ENCODE measurements at places on chromosomes 3 and 15. TPM values are rescaled to one million over a fixed set of nuclear protein-coding genes. Genes with fewer than 3 reads are reported as not detected.

- peak; percentile 7 for DNase-seq
These were observed 92.8 kb downstream of the PCSK6 start for GRCh38 chr15:101396484-101397261.

DNA sequence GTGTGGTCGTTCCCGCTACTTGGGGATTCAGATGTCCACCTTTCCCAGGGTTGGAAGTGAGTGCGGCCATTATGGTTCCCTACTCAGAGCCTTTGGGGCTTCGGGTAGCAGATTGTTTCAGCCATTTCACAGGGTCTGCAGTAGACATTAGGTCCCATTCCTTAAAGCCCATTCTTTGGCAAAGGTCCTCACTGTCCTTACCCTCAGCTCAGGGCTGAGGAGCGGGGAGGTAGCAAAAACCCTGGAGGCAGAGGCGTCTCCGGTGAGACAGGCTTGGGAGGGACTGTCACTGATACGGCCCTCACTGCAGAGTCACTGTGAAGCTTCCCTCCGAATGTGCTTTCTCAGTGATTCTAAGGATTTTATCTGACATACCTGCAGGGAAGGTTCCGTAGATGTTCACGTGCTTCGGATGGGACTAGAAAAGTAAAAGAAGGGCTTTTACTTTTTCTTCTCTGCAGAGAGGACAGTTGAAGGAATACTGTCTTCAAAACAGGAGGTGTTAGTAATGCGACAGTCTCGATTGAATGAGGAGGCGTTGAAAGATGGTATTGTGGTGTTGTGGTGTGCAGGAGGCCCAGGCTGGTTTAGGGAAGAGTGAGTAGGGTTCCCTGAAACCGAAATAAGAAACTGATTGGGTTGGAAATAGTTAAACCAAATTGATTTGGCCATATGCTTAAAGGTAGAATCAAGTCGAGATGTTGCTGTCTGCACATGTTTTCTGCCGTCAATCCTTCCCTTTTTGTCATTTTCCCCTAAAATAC, 630 bp downstream of the ATP6V1A start:
- DNase-seq = no peak

DNA sequence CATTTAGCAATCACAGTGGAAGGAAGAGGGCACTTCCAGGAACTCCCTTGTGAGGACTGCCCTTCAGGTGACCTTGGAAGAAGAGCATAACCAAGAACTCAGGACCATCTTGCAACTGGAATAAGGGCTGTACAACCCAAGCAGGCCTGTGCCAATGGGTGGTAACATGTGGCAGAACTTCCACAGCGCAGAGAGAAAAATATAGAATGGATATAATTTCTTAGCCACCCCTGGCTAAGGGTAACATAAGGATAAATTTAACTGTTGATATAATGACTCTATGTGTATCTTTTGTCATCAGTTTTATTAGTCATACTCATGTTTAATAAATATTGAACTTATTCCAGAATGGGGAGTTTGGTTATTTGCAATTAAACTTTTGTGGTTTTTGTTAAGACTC, 13.4 kb upstream of the MFSD1 start:
- DNase-seq = no peak

- DNase-seq = peak; percentile 83
These were observed 14.3 kb downstream of the KAT2B start for GRCh38 chr3:20054549-20054987.

The CPN2 gene
- not detected for total RNA-seq

- DNase-seq = no peak
These were observed 25.2 kb downstream of the PLXNB1 start for GRCh38 chr3:48404440-48405342.

The PAK6 gene
- total RNA-seq = 7.9 TPM

The ACSBG1 gene
- not detected for total RNA-seq

The PLCH1 gene
- 0.08 TPM for total RNA-seq

DNA sequence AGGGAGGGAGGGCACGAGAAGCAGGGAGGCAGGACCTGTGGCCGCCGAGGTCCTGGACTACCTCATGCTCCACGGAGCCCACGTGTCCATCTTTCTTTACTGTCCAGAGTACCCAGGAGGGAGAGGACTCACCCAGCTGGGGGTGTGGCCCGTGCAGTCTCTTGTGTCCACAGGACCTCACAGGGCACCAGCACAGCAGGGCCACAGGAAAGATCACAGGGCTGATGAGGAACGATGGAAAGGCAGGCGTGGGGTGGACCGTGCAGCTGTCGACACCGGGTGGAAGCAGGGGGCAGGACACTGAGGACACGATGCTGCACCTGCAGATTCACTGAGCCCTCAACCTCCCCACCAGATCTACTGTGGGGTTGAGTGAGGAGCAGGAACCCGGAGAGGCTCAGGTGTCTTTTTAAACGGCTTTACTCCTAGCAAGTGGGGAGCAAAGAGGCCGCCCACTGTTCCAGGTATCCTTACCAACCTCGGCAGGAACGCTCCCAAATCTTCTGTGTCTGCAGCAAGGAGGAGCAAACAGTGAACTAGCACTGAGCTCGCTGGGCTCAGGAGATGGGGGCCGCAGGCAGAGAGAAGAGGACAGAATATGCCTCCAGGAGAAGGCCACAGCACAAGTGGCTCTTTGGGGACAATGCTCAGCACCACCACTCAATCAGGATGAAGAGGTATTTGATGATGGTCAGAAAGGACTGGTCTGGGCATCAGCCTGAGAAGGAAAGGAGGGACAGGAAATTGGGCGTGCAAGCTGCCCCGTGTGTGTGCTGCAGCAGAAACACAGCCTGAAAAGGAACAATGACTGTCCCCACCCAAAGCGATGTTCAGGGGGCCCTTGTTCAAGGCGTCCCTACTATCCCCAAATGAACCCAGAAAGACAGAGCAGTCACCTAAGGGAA, 198.8 kb downstream of the XXYLT1 start:
- DNase-seq = no peak

- no peak for DNase-seq
These were observed 47.2 kb downstream of the SLC12A8 start for GRCh38 chr3:125165189-125165947.

GRCh38 chr3:10015461-10015904, 10.8 kb upstream of the FANCD2 start:
- DNase-seq = no peak

DNA sequence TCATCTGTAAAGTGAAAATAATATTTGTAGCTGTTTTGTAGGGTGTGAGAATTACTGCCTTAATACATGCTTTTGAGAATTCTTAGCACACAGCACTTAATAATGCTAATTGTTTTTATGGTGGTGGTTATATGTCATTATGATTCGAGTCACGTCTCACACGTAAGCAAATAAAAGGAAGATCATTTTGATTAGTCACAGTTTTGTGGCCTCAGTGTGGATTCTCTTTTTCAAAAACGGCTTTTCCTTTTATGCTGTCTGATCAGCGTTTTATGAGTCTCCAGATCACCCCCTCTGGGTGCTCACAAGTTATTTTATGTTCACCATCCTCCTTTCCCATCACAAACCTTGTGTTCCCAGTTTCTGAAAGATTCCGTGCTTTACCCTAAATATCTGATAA, 255.6 kb upstream of the CNTN4 start:
- no peak for DNase-seq

The ADAMTSL3 gene
- total RNA-seq = 0.25 TPM

The AHSG gene
- not detected for total RNA-seq

All from natural killer cell (primary cell).